ENCODE measurements at places on chromosomes 5 and 9.

- no peak for DNase-seq
These were observed 1.1 kb downstream of the MAMDC2 start for GRCh38 chr9:70044490-70045307.

- no peak for DNase-seq
These were observed 41.9 kb downstream of the VCAN start for GRCh38 chr5:83513491-83513890.

DNA sequence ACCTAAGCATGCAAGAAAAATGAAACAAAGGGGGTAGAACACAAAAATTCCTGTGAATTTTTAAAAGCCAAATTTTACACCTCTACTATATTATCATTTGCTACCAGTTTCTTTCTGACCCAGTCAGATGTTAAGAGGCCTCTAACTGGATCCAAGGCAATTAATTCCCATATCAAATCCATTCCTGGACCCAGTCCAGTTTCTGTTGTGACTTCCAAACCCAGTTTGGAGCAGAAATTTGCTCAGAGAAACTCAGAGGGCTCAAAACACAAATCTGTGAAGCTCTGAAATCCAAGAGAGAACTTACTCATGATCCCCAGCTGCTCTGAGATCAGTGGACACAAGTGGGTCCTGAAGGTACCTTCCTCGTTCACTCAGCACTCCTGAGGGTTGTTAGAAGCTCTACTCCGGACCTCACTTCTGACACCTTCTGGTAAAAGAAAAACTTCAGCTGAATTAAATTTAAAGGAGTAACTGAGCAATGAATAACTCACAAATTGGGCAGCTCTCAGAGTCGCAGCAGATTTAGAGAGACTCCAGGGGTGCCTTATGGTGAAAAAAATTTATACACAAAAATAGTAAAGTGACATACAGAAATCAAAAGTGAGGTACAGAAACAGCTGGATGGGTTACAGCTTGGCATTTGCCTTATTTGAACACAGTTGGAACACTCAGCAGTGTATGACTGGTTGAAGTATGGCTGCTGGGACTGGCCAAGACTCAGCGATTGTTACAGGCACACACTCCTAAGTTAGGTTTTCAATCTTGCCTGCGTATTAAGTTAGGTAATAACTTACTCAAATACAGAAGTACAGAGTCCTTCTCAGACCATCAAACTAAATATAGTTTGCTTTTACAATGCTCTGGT is 32.4 kb downstream of the INSL4 start:
- no peak for DNase-seq

DNA sequence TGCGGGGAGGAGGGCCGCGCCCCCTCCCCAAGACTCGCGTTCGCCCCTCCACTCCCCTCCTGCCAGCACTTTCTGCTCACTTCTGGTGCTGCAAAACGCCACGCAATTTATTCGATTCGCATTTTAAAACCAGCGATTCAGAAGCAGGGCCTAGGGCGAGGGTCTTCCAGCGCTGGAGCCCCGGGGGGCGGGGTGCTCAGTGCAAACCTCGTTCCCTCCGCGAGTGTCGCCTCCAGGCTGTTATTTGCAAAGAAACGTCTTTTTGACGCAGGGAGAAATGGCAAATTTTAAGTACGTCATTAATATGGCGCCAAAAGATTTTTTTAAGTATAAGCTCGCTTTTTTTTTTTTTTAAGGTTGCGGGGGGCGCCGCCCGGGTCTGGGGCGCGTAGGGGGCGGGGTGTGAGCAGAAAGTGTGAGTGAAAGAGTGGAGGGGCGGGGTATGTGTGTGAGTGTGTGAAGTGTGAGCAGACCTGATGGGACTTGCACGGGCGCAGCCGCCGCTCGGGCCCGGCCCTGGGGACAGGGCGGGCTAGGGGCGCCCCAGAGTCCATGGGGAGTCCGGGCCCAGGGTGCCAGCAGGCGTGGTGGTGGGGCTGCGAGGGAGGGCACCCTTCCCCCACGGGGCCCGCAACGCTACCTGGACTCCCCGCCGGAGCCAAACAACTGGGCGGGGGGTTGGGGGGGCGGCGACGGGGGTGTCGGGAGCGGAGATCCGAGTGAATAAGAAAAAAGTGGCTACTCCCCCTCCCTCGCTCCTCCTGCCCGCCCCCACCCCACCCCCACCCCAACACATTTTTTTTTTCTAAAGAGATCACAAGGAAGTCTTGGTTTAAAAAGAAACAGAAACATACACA is at the start of gene JADE2:
JADE2 (plus strand) TSS at position 845 of the 857 bp plus-strand sequence. CDS start 10,188 bp downstream, outside the sequence.
- no peak for DNase-seq

DNA sequence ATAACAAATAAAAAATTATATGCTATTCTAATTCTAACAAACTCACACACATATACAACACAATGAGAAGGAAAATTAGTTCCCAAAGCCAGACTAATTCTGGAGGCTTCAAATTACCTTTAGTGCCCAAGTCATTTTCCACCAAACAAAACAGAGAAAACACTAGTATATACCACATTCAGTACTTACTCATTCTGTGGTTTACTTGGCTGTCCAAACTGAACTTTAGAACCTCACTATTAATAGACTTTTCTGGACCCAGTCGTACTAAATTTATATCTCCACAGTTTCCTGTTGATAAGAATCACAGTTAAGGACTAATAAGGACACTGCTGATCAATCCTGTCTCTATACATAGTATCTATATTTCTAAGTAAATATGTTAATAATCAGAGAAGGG is 66.4 kb downstream of the SETX start:
- no peak for DNase-seq

DNA sequence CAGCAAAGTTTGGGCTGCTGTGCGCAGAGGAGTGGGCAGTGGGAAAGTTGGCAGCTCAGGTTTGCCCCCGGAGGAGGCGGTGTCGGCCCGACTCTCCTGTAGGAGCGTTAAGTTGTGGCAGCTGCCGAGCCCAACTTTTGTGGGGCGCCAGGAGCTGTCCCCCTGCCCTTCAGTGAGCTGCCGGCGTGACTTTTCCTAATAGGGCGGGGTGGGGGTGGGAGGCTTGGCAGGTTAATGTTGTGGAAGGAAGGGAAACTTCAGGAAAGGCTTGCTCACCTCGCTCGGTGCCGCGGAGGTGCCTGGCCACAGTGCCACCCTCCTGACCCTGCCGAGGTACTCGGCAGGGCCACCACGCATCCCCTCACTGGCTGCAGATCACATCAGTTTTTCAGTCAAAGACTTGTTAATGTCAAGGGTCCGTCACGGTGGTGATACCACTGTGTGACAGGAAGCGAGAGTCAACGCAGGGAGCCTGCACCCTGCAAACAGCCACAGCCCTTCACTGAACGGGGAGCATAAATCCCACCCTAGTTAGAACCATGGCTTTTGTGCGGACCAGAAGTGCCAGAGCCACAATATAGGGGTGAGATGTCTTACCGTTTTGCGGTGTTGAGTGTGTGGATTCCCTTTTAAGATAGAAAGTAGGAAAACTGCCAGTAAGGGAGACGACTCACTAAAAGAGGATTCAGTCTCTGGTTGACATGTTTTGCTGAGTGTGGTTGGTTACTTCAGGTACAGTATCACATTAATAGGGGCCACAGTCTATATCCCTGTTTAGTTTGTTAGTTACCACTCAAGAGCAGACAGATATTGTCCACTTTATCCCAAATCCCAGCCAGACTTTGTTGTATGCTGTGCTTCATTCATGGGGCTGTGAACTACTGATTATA is 796 bp downstream of the LNPEP start:
- no peak for DNase-seq

GRCh38 chr9:12930906-12931305 is 156.1 kb downstream of the LURAP1L start:
- DNase-seq: no peak

DNA sequence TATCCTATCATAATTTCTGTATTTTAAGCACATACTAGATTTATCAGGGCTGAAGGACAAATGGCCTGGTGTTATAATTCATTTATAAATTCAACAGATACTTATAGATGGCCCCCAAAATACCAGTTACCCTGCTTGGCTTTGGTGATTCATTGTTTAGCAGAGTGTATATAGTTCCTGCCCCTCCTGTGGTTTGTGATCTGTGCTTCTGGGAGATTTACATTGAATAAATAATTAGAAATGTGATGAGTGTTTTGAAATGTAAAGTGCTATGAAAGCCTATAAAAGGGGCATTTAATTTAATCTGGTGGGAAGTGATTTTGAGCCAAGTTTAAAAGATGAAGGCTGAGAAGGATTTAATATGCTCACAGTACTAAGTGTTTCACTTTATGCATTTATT is 36.7 kb upstream of the ZCCHC7 start:
- DNase-seq: no peak

DNA sequence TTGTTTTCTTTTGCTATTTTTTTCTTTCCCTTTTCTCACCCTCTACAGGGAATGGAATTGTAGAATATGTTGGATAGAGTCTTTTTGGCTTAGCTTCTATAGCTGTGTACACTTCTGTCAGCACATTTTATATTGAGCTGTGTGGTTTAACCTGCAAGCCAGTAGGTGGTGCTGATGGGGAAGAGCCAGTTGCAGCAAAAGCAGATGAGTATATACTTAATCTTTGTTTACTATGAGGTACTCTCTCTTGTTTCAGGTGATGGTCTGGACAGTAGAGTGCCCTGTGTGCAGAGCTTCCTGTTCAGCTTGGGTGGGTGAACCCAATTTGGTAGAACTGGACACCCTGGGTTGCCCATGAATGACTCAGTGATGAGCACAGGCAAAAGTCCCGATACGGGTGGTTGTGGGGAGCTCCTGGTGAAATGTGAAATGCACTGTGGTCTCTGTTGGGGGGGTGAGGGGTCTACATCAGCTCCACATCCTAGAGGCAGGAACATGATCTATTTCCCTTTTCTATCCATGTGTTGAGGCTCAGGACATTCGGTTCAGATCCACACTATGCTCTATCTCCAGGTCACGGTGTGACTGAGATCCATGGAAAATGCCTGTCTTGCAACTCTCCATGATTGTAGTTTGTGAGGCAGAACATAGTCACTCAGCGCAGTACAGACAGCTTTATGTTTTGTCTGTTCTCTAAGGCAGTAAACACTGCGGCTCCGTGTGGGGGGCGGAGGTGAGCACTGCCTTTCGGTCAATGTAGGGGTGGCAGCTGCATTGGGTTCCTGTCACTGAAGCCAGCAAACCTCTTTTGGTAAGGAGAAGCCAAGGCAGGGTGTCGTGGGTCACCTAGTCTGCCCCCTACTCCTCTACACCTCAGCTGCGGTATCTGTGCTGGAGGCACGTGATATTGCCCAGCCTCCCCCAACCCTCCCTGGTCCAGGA is 353.2 kb downstream of the PRR16 start:
- no peak for DNase-seq

DNA sequence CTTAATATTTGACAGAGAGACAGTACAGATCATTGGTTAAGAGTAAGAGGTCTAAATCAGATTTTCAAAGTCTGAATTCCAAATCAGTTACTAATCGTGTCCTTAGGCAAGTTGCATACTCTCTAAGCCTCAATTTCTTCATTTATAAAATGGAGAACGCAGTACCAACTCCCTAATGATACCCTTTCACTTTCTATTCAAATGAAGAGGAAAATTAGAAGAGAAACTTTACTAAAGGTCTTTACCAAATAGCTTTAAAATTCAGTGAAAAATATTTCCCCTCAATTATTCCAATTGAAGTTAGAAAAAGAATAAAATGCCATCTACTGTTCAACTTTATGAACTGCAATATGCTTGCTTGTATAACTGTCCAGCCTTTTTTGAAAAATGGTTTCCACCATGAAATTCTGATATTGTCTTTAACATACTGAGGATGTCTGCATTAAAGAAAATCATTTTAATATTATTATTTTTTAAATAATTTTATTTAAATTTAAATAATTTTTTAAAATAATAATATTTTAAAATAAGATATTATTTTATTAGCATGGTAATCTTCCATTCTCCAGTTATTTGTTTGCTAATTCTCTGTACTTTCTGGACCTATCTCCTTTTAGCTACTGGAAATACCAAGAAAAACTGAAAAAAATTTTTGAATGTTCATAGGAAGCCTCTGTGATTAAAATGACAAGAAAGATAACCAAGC is 36.0 kb downstream of the POC5 start:
- DNase-seq: no peak

- no peak for DNase-seq
These were observed 480.2 kb downstream of the RASEF start for GRCh38 chr9:82582693-82583092.

DNA sequence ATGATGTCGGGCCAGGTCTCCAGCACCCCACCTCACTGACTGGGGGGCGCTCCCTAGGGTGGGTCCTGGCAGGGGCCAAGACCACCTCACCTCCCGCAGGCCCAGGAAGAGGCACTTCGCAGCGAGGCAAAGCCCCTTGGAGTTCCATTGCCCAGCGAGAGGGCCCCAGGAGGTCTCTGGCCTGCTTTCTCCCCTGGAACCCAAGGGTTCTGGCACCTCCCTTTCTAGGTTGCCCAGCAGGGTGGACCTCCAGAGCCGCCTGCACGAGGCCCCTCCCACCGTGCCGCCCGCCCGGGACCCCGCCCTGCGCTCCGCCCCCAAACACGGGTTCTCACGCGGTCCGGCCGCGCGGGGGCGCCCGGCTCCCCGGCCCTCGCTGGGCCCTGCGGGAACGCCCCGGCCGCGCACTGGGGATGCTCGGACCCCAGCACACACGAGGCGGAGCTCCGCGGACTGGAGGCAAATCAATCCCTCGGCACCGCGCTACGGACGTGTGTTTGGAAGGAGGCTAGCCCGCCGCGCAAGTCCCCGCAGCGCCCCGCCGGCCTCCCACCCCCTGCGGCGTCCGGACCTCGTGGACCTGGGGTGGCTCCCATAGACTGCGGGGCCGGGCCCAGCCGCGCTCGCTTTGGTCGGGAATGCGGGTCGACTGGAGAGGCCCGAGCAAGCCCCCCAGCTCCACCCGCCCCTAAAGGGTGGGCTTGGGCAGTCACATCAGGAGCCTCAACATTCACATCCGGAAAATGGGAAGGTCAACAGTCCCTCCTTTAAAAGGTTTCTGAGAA is 99.5 kb upstream of the LMX1B start:
- DNase-seq: no peak

DNA sequence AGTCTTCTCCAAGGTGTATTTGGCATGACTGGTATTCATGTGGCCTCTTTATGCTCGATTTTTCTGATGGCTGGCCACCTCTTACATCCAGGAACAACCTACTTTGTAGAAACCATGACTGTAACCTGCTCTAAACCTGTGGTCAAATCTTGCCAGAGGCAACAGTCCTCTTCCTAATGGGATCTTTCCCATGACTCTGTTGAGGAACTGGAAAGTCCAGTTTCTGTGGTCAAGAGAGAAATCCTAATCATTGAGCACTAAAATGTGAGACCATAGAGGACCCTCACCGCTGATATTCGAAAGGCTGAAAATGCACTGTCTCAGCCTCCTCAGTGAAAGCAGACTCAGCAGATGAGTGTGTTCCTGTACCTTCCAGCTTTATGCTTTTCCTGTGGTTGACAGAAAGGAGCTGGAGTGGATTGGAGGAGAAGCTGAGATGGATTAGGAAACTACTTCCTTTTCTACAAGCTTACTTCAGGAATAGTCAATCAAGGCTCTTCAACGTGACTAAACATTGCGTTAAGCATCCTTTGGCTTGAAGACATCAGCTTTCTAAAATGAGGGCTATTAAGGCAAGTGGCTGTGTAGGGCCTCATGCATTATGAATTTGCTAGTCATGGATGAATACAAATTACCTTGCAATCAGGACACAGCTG is 69.7 kb upstream of the DAPK1 start:
- DNase-seq: no peak

Data from pulmonary artery endothelial cell (primary cell).